ENCODE measurements at places on chromosomes 16 and 17. TPM values are rescaled to one million over a fixed set of nuclear protein-coding genes. Genes with fewer than 3 reads are reported as not detected.

Gene VAT1
- total RNA-seq, result 345 TPM

Gene TNFSF13
- total RNA-seq, result 1.3 TPM

Gene CES5A
- total RNA-seq, result not detected

Gene ITGA2B
- 0.19 TPM for total RNA-seq

Gene ERBB2
- total RNA-seq, result 2.8 TPM

Gene SIAH1
- 27.4 TPM for total RNA-seq

Gene SLC52A1
- total RNA-seq, result 0.33 TPM

Gene CDK5R1
- total RNA-seq, result 2.4 TPM

Gene KRTAP1-1
- total RNA-seq, result not detected

Gene SLFN12L
- not detected for total RNA-seq

Data from vein endothelial cell (primary cell).